ENCODE measurements at places on chromosomes 1 and 21. TPM values are rescaled to one million over a fixed set of nuclear protein-coding genes. Genes with fewer than 3 reads are reported as not detected.
A peak's percentile ranks its signal among the peaks of the same experiment; 100 is the strongest.

GRCh38 chr1:30811187-30811586 lies 53.6 kb upstream of the LAPTM5 start:
- DNase-seq = no peak

DNA sequence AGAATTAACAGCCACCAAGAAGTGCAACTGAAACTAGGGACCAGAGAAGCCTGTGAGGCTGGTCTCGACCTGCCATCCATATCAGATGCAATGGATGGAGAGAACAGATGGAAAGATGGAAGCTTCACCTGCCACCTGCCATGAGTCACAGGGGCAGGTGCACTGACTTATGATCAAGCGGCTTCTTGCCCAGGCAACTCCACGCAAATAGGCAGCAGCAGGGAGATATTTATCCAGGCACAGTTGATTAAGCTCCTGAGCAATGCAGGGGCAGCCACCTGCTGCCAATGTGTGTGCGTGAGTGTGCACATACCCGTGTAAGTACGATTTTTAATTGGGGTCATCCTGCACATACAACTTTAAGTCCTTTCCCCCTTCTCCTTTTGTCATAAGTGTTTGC lies 174.2 kb downstream of the PTPRU start:
- DNase-seq = no peak

Gene A3GALT2
- total RNA-seq = not detected

DNA sequence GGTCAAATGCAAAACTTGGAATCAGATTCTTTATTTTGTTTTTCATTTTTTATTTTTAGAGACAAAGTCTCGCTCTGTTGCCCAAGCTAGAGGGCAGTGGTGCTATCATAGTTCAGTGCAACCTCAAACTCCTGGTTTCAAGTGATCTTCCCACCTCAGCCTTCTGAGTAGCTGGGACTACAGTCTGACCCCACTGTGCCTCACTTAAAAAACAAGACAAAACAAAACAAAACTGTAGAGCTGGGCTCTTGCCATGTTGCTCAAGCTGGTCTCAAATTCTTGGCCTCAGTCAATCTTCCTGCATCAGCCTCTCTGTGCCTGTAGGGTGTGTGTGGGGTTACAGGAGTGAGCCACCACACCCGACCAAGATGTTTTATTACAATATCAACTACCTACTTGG lies 396.0 kb upstream of the USP24 start:
- DNase-seq = no peak

Gene CD1E
- not detected for total RNA-seq

- DNase-seq = no peak
Observed at GRCh38 chr1:9905010-9905409, 5.1 kb downstream of the CTNNBIP1 start.

GRCh38 chr1:23273450-23274133 lies 56.3 kb upstream of the HTR1D start:
- DNase-seq = no peak

GRCh38 chr1:1304331-1305299 lies 3.1 kb downstream of the ACAP3 start:
- peak; percentile 86 for DNase-seq

- DNase-seq = peak; percentile 41
Observed at GRCh38 chr1:215637041-215637573, 70.0 kb downstream of the KCTD3 start.

DNA sequence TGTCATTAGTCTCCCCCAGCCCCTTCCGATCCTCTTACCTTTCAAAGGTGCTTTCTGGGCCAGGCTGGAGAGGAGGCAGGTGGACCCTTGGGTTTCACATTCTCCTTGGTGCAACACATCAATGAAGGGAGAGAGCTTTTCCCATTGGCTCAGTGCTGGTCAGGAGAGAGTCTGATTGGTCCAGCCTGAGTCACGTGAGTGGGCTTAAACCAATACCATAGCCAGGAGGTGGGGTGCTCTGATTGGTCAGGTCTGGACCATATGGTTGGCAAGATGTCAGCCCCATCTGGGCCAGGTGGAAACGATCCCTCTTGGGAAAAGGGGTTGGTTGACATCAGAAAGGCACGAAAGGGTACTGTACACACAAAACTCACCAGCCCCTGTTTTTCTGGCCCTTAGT lies 44.8 kb upstream of the ABCG1 start:
- no peak for DNase-seq

DNA sequence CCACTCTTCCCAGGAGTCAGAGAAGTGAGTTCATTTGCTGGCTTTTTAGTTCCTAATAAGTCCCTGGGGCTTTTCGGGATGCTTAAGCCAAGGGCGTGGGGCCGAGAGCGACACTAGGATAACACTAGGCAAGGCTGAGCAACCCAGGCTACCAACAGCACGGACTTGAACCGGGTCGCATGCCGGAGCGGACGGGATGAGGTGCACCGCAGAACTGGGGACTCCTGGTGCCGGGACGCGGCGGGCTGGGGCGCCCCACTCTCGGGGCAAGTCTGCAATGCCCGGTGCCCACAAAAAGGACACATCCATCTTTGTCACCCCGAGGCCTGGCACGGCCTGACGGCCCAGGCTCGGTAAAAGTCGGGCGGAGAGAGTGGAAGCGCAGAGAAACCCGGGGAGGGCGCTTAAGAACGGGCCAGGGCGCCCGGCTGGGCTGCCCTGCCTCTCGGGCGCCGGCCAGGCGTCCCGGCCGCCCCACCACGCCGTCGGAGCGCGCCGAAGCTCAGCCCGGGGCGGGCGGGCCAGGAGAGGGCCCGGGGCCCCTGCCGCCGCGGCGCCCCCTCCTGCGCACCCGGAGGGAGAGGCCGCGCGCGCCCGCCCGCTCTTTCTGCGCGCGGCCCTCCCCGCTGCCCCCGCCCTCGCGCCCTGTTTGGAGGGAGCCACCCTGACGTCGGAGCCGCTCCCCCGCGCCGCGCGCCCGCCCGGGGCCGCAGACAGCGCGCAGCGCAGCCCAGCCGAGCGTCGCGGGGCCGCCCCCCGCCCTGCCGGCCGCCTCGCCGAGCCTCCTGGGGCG lies at the start of gene NBL1:
Gene NBL1, plus strand, starts transcription at position 710 of the 793 bp plus-strand sequence. CDS start 10,720 bp downstream, outside the sequence.
- DNase-seq = peak; percentile 85

GRCh38 chr1:147611586-147611985 lies 58.7 kb downstream of the ACP6 start:
- no peak for DNase-seq

DNA sequence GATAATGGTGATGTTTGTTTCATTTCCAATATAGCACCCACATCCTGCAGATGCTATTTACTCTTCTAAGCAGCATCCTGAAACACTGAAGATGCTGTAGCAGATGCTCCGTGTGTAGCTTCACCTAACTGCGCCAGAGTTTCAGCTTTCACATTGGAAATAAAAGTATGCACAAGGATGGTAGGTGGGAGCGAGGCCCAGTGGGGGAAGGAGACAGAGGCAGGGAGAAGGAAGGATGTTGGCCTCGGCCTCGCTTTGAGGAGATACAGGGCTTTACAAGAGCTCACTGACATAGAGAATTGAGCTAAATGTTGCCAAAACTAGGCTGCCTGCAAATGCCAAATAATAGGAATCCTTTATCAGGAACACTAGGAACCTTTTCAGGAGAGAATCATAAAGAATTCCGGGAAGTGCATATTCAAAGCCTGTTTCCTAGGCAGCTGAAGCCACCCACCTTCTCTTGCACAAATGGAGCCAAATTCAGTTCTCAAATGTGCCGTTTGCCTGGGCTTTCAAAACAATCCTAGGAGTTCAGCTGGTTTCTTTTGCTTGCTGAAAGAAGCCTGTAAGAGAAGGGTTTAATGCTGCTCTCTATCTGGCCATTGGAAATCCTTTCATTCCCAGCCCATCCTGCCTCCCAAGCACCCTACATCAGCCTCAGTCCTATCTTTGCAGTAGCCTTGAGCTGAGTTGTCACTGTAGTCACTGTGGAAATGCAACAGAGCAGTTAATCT lies 135.4 kb upstream of the ATP1B1 start:
- DNase-seq = no peak

Gene KRTAP19-3
- total RNA-seq = not detected

Gene LAPTM5
- total RNA-seq = 24.1 TPM

GRCh38 chr1:183592733-183593132 lies 2.5 kb upstream of the NCF2 start:
- no peak for DNase-seq

Gene RHCE
- not detected for total RNA-seq

All from mucosa of descending colon (tissue), 3 donors.